ENCODE measurements at places on chromosomes 7 and 10.
A peak's percentile ranks its signal among the peaks of the same experiment; 100 is the strongest.

DNA sequence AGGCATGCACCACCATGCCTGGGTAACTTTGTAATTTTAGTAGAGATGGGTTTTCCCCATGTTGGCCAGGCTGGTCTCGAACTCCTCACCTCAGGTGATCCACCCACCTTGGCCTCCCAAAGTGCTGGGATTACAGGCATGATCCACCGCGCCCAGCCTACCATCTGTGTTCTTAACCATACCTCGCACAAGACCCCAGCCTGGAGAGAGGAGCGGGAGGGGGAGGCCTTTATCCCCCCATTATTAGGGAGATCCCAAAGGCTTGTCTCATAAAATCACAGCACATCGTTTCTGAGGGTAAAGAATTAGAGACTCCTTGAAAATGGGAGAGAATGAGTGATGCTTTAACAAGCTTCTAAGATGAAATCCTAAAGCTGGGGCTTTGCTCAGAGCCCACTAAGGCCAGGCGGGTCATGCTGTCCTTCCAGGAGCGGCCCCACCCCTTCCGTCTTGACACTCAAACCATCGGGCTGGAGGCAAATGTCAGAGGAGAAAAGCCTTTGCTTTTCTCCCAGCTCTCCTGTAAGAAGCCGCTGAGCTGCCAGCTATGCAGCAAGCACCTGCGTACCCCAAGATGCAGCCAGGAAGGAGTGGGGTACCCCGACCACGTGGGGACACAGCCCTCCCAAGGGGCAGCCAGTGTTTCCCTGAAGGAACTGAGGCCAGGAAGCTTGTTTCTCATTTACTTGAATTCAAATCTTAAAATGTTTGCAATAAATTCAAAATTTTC lies 339.7 kb downstream of the PTPRN2 start:
- DNase-seq, result no peak

GRCh38 chr10:5434017-5434753 lies 21.8 kb downstream of the NET1 start:
- DNase-seq, result no peak

DNA sequence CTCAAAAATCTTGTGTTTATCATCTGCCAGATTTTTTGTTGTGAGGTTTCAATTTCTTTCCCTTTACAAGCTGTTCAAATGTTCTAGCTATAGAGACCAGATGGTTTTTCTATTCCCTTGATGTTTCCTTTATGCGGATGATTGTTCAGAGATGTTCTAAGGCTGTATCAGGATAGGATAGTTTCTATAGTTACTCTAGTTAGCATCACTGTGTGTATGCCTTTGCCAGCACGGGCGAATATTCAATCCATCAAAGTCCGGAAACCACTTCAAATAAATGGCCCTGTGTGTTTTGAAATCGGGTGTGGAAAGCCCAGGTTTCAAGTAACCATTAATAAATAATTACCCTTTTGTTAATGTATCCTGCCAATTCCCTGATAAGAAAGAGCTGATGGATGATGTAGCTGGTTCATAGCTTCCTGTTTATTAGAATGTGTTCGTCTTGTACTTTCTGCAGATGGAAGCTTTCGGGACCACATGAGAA lies 149.8 kb upstream of the PRKCQ start:
- no peak for DNase-seq

GRCh38 chr10:123808906-123809305 lies 82.7 kb downstream of the CPXM2 start:
- DNase-seq, result no peak

DNA sequence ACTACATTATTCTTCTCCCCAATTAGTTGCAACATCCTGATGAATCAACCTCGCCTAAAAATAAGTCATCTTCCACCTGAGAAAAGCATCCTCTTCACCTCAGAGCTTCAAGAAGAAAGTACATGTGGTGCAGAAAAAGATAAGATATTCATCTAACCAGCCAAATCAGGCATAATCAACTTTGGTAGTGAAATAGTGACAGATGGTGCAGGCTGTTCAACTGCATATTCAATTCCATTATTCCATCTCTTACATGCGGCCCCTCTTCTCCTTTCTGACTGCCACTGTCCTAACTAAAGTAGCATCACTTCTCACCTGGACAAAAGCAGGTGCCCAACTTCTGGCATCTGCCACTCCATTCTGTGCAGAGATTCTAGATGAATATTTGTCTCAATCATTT lies 148.4 kb upstream of the STEAP1 start:
- DNase-seq, result no peak

DNA sequence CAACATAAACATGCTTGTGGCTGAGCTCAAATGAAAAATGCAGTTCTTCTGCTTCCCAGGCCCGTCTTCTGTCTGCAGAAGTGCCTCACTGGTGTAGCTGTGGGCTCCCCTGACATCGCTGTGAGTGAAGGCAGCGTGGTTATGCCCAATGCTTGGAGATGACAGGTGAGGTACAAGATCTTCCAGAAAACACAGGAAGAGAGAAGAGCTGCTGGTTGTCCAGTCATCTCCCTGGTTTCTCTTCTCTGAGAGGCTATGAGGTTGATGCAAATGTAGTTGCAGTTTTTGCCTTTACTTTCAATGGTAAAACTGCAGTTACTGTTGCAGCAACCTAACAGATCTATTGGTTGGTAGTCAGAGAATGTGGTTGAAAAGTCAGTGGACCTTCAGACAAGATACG lies 223.6 kb downstream of the GATA3 start:
- peak; percentile 32 for DNase-seq

DNA sequence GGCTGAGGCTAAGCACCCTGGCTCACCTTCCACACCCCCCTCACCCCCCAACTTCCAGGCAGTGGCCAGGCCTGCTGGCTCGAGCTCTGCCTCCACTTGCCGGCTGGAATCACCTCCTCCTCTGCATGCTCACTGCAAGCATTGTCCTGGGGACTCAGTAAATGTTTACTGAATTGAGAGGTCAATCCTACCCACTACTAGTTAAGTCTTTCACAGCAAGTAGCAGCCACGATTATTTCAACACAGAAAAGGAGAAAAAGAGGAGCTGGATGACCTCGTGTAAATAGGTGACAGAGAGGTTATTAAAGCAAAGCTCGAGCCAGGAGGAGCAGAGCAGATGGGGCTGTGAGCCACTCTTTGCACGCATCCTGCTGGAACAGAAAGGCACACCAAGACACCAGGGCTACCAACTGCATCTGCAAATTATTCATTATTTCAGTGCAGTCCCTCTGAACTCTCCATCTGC lies 32.1 kb downstream of the HIPK2 start:
- no peak for DNase-seq

- no peak for DNase-seq
These were observed 17.2 kb downstream of the STX1A start for GRCh38 chr7:73702226-73702625.

DNA sequence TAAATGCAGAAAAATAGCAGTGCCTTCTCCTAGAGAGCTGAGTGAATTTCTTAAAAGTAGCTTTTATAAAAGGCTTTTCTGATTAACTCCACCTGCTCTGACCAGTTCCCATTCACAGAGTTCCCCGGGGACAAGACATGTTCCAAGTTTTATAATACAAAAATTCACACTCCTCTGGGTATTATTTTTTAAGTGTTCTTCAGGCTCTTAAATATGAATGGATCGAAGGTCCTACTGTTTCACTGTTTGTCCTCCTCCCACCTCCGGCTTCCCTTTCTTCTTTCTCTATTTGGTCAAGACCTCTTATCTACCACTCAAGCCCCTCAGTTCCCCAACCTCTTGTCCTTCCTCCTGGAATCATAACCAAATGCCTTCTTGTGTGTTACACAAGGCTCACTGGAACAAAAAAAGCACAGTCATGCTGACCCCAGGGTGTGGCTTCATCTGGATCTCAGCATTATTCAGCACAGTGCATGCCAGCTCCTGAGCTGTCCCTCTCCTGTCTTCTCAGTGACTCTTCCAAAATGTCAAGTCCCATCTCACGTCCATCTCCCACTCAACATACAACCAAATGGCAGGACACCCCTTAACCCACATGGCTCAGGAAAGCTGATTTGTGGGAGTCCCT lies 222.4 kb downstream of the SORCS1 start:
- no peak for DNase-seq

DNA sequence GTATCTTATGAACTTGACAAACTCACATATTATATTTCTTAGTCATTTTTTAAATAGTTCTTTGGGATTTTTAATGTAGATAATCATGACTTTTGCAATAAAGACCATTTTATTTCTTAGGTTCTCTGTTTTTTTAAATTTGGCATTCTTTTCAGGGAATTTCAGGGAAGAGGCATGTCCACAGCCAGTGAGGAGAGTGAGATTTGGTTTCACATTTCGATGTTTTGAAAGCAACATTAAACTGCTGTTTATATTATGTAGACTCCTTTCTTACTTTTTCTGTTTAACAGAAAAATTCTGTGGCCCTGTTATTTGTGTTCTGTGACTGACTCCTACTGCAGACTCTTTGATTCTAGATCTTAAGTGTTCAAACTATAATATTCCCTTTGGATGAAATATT lies 153.7 kb downstream of the FAM107B start:
- no peak for DNase-seq

DNA sequence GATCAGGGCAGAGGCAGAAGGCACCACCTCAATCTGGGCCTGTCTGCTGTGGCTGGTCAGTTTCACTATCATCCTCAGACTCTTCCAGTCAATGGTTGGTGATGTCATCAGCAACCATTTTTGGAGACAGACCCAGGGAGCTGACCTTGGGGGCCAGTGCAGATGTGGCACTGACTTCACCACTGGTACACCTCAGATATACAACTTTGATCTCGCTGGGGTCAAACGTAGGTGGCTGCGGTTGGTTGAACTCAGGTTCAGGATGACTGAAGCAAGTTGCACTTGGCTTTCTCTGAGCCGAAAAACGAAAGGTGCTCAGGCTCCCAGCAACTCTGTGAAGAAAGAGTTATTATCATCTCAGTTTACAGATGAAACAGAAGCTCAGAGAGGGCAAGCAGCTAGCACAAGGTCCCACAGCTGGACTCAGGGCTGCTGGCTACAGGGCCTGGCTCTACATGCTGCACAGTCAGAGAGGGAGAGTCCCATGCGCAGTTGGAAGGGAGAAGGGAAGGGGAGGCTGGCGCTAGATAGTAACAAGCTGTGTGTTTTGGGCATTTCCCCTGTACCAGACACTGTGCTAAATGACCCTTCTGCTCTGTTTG lies 27.2 kb downstream of the ANKRD16 start:
- no peak for DNase-seq

DNA sequence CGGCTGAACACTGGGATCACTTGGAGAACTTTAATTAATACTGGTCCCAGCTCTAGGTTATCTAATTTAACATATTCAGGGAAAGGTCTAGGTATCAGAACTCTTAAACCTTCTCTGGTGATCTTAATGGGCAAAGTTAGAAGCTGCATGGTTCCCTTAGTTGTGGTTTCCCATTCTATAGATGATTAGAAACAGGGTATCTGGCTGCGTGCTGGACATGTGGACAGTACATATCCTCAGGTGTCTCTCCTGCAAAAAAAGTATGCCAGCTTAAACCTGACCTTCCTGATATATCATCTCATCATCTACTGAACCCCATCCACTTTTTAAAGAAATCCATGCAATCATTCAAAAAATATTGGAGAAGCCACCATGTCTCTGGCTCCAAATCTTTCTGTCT lies 284.5 kb upstream of the DKK1 start:
- DNase-seq, result no peak

GRCh38 chr10:34024693-34025425 lies 690.4 kb upstream of the NRP1 start:
- DNase-seq, result no peak

- DNase-seq, result no peak
These were observed 45.6 kb upstream of the TES start for GRCh38 chr7:116164552-116165306.

DNA sequence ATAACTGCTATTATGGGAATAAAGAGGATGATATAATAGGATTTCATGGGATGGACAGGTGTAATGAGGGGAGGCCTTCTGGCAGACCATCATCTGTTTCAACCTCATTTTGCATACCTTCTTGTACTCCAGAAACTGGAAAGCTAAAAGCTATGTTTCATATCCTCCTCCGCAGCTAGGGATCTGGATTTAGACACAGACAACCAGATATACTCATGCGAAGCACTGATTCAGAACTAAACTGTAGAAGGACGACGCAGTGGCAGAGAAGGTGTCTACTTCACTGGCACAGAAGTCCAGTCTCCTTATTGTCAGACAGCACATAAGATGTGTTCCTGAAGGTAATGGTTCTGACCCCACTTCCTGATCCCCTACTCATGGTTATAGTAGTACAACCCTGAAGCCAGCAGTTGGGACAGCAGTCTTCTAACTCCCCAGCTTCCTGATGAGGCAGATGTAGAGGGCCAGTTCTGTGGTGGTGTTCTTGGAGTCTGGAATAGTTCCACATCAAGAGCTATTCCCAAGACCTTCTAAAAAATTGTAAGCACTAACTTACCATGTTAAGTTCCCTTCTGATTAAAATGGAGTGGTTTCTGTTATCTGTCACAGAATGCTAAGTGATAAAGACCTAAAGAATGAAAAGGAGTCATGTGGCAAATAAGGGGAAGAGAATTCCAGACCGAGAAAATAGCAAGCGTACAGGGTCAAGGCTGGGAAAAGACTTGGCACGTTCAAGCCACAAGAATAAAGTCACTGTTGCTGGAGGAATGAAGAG lies 550.3 kb downstream of the GRM8 start:
- DNase-seq, result no peak

- DNase-seq, result no peak
These were observed 669.3 kb upstream of the LRRN3 start for GRCh38 chr7:110421490-110422241.

GRCh38 chr7:49513911-49514310 lies 259.5 kb upstream of the VWC2 start:
- DNase-seq, result no peak

DNA sequence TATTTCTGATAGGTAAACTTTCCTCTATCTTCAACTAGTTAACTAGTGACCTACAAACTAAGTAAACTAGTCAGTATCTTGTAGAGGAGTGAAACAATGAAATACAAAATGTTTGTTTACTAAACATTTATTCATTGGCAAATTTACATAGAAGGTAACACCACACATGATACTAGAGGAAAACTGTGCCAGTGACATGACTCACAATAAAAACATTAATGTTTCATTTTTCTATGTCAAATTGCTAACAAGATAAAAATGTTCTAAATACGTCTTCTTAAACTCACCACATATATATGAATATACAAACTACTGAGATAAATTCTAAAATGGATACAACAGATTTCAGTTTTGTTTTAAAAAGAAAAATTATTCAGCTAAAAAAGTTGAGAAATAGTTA lies 471.3 kb downstream of the PARD3 start:
- DNase-seq, result no peak

- DNase-seq, result no peak
These were observed 76.6 kb downstream of the CCDC3 start for GRCh38 chr10:12924911-12925310.

- no peak for DNase-seq
These were observed 73.3 kb upstream of the LYZL2 start for GRCh38 chr10:30702860-30703259.

DNA sequence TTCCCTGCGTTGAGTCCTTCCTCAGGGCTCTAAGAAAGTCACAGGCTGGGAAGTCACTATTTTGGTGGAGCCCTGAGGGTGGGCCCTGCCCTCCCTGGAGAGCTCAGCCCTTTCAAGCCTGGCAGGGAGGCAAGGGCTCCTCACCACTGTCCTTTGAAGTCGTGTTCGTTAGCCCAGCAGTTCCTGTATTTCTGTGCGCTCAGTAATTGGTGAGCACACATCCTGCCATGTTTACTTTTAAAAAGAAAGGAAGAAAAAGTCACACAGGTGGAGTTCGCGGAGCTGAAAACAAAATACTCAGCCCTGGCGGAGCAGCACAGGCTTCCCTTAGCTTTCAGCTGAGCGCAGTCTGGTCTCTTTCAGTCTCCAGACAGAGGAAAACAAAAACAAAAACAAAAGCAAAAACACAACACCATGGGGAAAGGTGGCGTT lies 37.1 kb downstream of the PRKCQ start:
- peak; percentile 44 for DNase-seq

GRCh38 chr7:37633048-37633447 lies 50.5 kb upstream of the GPR141 start:
- DNase-seq, result no peak
